ENCODE measurements at places on chromosomes 2 and 18.

DNA sequence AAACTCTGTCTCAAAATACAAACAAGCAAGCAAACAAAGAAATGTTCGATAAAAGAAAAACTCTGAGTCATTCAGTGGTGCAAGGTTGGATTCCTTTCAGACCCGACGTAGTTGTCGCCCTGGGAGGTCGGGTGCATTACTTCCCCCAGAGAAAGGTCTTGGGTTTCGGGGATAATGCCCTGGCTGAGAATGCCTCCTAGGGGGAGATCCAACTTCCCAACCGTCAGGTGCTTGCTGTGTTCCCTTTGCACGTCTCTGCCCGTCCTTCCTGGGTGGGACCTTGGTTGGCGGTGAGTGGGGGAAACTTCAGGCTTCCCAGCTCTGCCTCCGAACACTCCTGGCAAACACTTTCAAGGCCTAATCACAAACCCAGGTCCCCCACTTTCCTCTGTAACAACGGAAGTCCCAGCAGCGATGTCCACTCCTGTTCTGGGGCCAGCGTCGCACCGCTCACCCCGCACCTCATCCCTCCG lies 609 bp downstream of the TPGS2 start:
- no peak for DNase-seq

- no peak for DNase-seq
These were observed 118.8 kb downstream of the ZBTB7C start for GRCh38 chr18:48290162-48290926.

DNA sequence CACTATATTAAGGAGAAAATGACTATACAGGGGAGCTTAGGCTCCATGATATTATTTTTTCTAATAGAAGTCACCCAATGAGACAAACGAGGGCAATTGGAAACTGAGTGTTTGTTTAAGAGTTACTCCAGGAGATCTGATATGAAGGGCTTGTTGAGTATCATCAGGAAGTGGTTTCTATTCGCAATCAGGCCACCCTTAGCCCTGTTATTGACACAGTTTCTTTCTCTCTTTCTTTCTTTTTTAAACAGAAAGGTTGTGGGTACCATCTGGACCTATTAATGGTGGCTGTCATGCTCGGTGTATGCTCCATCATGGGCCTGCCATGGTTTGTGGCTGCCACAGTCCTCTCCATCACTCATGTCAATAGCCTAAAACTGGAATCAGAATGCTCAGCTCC lies 117.3 kb downstream of the DPP4 start:
- peak; percentile 45 for DNase-seq

DNA sequence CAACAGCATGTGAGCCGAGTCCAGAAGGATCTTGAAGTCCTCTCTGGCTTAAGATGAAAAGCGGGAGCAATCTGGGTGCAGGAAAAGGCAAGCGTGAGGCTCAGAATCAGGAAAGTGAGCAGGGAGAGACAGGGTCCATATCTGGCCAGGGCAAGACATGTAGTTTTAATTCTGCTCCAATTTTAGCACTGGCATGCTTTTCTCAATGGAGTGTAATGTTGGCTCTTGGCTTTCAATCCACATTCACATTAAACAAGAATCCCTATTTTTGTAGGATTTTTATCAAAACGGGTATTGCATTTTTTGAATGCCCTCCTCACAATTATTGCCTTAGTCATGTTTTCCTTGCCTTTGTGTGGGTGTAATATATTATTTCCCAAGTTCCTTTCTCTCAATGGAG lies 6.0 kb downstream of the SPATA3 start:
- no peak for DNase-seq
